GM12892 (cell line): ENCODE measurements at places on chromosomes 11 and 22.

DNA sequence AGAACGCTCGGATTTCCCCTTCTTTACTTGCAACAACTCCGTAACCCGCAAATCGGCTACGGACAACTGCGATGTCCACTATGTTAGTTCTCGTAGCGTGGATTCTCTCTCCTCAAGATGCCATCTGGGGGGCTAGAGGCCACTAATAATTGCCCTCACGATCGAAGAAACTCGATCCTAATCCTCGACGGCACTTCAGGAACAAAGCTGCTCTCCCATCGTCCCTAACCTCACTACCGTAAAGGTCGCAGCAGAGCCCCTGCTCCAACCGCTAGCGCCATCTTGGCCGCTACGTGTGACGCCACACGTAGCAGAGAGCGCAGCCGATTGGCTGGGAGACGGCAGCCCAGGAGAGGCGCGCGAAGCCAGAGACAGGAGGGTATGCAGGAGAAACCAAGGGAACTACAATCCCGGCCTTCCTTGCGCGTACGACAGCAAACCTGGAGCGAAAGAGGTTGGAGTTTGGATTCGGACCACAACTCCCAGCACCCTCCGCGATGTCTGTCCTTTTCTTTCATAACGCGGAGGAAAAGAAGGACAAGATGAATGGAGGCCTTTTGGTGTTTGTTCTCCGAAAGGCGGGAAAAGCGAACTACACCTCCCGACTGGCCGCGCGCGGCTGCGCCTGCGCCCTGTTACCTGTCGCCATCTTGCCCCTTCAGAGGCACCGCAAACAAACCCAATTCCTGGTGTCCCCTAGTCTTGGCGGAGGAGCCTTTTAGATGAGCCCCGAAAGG, at the start of gene EMSY:
TSS of gene EMSY (plus strand) at position 635 of the 737 bp plus-strand sequence. CDS start 1,921 bp downstream, outside the sequence.
- DNase-seq, result peak; percentile 83

DNA sequence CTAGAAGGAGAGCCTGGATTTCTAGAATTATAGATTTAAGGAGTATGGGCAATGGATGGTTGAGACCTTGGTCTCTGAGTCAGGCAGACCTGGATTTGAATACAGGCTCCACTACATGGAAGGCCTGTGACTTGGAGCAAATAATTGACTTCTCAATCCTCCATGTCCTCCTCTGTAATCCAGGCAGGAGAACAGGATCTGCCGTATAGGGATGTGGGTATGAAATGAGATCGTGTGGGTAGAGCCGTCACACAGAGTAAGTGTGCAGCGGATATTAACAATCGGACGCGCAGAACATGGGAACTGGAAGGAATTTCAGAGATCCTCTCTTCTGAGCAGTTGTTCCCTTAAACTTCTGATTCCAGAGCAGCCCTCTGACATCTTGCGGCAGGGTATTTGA, 11.5 kb upstream of the TMPRSS13 start:
- DNase-seq, result no peak

GRCh38 chr22:21939461-21939913, 13.2 kb downstream of the PPM1F start:
- no peak for DNase-seq

DNA sequence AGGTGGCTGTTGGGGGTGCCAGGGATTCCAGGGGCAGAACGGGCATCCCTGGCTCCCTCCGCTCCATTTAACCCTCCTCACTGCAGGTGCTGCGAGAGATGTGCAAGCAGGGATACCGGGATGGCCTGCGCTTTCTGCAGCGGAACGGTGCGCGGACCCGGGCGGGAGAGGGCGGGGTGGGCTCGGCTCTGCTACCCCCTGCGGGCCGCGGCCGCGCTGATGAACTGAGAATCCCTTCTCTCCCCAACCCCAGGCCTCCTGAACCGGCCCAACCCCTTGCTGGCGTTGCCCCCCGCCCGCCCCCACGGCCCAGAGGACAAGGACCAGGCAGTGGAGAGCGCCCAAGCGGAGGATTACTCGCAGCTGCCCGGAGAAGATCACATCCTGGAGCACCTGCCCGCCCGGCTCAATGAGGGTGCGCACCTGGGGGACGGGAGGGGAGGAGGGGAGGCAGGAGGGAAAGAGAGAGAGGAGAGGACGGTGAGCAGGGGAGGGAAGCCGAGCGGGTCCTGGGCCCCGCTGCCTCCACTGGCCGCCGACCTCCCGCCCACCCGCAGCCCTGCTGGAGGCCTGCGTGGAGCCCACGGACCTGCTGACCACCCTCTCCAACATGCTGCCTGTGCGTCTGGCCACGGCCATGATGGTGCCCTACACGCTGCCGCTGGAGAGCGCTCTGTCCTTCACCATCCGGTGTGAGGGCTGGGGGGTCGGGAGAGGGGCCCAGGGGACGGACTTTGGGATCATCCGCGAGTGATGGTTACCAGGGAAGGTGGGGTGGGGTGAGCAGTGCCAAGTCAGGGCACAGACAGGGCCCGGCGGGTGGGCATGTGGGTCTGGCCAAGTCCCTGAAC, 4.1 kb upstream of the CRACR2B start:
- no peak for DNase-seq

- DNase-seq, result no peak
These were observed 9.7 kb downstream of the PDGFB start for GRCh38 chr22:39234867-39235687.

DNA sequence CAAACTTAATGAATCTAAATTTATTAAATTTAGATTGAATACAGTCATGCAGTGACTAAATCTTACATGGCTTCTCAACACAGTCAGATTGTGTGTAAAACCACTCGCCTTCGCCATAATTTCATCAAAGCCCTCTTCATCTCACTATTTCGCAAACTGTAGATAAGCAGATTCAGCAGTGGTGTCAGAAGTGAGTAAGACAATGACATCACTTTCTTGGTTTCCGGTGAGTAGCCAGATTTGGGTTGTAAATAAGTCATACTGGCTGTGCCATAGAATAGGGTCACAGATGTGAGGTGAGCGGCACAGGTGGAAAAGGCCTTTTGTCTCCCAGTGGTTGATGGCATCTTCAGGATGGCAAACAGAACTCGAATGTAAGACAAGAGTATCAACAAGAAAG, 3.4 kb downstream of the OR10A6 start:
- DNase-seq, result no peak

GRCh38 chr22:21837248-21837979, 30.0 kb downstream of the MAPK1 start:
- no peak for DNase-seq

DNA sequence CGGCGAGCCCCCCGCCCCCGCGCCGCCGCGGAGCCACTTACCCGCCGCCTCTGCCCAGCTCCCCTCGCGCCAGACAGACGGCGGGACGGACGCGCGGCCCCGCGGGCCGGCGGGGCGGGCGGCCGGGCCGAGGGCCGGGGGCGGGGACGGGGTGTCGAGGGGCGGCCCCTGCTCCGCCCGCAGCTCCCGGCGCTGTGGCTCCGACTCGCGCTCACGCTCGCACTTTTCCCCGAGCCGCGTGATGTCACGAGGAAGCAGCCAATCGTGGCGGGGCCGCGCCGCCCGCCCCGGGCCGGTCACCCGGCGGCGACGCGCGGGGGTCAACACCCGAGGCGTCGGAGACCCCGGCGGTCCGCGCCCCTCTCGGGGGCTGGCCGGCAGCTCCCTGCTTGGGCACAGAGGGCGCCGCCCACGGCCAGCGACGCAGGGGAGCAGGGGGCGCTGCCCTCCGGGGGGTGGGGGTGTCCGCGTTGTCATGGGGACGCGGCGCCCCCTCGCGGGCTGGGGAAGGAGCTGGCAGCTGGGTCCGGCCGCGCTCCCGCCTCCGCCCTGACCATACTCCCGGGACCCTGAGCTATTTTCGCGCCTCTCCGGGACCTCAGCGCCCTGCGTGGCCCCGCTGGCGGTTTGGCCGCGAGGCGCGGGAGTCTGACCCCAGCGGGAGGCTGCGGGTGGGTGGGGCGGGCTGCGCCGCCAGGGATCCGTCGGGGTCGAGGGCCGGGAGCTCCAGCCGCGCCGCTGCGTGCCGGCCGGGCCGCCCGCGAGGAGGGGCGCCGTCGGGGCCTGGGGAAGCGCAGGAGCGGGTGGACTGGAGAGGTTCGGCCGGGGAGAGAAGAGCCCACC, at the start of gene CHRM4:
TSS of gene CHRM4 (minus strand) at position 199 of the 843 bp plus-strand sequence. CDS start 5,219 bp downstream, outside the sequence.
- DNase-seq, result peak; percentile 59
